Activated CD8-positive, alpha-beta memory T cell treated with anti-CD3 and anti-CD28 coated beads, Interleukin-2, amount 50 U/mL, for 48 hours (primary cell): ENCODE measurements at places on chromosomes 6 and 20.
A peak's percentile ranks its signal among the peaks of the same experiment; 100 is the strongest.

GRCh38 chr6:48136856-48137255 is 25.9 kb upstream of the PTCHD4 start:
- no peak for DNase-seq

- DNase-seq: no peak
Observed at GRCh38 chr6:72365773-72366172, 256.1 kb upstream of the KCNQ5 start.

GRCh38 chr20:16514140-16514539 is 59.1 kb downstream of the KIF16B start:
- DNase-seq: no peak

DNA sequence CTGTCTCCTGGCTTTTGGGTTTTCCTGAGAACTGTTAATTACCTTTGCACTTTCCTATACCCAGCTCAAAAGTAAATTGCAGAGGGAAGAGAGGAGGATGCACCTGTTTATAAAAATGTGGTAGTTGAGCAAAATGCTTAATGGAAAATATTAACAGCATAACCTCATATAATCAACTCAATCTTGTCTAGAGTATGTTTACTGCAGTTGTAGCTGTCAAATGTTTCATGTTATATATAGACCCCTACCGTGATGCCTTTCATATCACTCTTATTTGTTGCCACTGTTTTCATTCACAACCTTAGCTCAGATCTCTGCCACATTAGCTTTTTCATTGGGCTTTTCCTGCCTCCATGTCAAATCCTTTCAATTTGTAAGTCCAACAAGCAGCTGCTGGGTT is 36.0 kb downstream of the ANKRD6 start:
- no peak for DNase-seq

GRCh38 chr6:5425267-5425666 is 164.0 kb downstream of the FARS2 start:
- no peak for DNase-seq

DNA sequence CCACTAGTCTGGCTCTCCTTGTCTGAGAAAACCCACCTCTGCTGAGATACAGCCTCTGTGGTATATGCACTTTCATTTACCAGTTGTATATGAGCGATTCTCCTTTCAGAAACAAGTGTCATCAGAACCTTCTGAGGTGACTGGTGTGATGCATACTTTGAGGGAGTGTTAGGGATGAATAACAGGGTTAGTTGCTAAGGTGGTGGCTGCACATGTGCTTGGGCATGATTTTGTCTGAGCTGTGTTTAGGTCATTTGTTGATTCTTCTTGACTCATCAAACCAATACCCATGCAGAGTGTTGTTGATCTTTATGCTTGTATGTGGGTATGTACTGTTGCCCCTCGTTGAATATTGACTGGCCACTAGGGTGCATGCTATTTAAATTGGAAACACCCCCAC is 25.7 kb downstream of the DTD1 start:
- DNase-seq: no peak

DNA sequence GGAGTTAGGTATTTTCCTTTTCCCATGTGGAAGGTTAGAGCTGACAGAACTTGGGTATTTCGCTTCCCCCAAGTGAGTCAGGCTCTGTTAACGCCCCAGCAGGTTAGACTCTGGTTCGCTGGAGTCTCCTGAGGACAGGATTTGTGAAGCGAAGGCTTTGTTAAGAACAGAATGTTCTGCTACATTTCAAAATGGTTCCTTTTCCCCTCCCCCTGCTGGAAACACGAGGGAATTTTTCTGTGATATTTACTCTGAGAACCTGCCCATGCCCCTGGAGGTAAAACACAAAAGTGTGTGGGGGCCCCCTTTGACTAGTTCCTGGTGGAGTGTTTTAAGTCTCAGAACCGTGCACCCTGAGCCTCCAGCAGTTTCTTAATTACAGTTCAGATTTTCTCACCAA is 731.4 kb upstream of the CITED2 start:
- no peak for DNase-seq

- DNase-seq: peak; percentile 90
Observed at GRCh38 chr6:32153564-32154513, at the start of gene PPT2. PPT2 (plus strand) TSS chr6:32154141; CDS start chr6:32154595, 454 bp downstream.

DNA sequence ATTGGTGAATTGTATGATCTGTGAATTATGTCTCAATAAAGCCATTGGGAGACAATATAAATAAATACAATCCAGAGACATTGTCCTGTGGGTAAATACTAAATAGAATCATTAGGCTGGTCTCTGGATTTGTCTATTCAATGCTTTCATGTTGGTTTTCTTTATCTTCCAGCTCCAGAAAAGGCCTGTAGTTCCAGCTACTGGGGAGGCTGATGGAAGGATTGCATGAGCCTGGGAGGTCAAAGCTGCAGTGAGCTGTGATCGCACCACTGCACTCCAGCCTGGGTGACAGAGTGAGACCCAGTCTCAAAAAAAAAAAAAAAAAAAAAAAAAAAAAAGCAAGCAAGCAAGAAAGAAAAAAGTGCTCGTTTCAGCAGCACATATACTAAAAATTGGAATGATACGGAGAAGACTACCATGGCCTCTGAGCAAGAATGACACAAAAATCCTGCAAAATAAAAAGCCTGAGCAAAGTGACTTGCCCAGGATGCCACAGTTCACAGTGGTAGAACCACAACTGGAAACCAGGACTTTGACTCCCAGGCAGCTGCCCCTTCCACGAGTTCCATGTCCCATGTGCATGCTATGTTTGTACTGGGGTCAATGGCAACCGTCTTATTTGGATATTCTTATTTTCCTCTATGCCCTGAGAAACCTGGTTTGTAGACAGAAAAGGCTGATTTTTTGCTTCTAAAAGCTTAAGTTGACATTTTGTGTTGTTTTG is 33.6 kb upstream of the GMPR start:
- no peak for DNase-seq

DNA sequence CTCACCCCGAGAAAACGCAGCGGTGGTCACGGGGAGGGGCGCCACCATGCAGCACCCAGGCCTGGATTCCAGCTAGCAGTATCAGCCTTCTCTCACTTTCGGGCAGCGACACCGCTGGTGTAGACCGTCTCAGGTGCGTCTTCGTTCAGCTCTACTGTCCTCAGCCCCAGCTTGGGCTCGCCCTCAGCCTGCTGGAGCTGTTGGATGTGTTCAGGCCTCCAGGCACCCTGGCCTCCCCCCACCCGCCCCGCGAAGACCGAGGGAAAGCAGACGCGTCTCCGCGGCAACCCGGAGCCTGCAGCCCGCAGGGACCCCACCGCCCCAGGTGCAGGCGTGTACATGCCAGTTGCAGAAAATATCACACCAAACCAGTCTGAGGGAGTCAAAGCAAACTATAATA is 60.8 kb upstream of the CARMIL1 start:
- DNase-seq: no peak

DNA sequence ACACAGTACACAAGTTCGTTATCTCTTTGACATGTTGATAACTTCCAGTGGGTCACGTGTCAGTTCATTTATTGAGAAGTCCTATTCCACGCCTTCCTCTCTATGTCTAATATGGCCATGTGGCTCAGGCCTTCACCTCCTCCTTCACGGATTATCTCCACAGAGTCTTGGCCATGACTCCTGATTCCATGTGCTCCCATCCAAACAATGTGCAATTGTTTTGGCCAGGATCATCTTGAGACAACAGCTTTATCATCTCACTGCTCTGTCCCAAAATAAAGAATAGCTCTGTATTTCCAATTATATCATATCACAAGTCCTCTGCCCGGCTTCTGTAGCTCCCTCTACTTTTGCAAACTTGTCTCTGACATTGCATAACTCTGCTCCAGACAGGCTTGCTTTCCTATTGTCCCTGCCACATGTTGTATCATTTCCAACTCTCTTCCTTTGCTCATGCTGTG is 11.1 kb upstream of the TXNDC5 start:
- no peak for DNase-seq

DNA sequence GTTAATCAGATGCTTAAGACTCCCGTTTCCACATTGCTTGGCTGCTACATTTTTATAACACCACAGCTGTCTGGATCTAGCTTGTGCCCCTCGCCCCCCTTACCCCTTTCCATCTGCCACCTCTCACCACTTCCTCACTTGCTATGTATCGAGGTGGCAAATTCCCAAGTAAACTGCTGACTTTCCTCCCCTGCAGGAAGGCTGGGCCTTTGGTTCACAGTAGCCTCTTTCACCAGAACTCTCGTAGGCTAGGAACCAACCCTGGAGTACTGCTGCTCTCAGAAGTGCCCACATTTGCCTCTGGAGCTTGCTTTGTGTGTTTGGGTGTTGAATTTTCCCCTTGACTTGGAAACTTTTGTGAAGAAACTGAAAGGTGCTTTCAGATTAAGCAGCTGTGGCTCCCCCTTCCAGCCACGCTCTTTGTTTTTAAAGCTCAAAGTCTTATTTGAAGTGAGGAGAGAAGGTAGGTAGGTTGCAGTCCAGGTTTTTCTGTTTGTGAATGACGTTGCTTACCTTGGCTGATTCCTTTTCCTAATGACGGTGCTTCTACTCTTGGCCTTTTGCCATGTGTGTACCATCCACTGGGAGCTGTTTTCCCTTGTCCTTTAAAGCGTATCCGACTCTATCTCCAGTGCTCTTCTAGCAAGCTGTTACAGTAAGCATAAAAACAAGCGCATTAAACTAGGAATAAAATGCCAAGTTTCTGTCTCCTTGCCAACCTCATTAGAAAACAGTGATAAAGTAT is 90.4 kb downstream of the CARMIL1 start:
- DNase-seq: no peak

DNA sequence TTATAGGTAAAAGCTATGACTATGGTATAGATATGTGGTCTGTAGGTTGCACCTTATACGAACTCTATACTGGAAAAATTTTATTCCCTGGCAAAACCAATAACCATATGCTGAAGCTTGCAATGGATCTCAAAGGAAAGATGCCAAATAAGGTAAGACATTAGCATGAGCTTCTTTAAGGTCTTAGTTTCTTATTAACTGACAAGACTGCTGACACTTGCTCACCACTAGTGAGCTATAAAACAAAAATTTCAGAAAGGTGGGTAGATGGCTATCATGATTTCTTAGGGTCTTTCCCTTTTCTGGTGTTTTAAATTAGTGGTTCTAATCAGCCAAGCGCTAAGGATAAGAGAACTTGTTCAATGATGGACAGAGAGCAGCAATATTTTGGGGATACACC is 21.9 kb downstream of the FAM217A start:
- no peak for DNase-seq

DNA sequence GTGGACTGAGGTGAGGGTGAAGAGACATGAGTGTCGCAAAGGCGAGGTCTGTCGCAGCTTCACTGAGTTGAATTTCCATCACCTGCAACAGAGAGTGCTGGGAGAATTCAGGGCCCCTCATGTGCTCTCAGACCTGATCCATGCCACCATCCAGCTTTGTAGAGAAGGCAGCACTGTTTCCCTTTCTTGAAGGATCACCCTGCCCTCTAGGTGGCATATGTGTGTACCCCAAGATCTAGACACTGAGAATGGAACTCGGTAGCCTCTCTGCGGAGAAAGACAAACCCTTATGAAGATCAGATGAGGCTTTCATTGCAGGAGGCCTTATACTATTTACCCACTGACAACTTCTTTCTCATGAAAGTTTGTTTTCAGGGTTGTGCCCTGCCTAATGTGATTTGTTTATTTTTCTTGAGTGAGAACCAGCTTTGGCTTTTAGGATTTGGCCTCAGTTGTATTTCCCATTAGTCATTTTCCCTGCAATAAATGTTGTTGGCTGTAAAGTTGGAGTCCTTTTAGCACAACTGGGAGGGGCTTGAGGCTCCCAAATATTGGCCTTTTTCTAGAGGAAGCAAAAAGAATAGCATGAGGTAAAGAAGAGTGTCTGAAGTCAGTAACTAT is 811.3 kb downstream of the DHX35 start:
- DNase-seq: no peak

DNA sequence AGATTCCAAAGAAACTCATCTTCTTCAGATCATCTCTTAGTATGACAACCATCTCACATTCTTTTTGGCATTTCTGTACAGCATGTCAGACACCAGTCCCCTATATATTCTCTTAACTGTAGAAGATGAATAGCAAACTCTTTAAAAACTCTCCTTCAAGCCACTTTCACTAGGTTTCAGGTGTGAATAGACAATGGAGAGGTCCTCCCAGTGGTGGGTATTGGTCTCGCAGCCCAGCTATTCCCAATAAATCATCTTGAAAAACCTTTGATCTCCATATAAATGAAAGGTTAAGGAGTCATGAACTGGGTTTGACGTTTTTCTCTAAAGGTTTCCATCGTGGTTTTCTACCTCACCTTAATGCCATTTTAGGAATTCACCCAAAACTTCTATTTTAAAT is 180.0 kb downstream of the GJA1 start:
- DNase-seq: no peak

GRCh38 chr6:167700199-167700598 is 126.5 kb upstream of the AFDN start:
- no peak for DNase-seq

- DNase-seq: no peak
Observed at GRCh38 chr20:13863244-13863643, 78.4 kb downstream of the NDUFAF5 start.

GRCh38 chr6:14266266-14266665 is 148.7 kb downstream of the CD83 start:
- no peak for DNase-seq

DNA sequence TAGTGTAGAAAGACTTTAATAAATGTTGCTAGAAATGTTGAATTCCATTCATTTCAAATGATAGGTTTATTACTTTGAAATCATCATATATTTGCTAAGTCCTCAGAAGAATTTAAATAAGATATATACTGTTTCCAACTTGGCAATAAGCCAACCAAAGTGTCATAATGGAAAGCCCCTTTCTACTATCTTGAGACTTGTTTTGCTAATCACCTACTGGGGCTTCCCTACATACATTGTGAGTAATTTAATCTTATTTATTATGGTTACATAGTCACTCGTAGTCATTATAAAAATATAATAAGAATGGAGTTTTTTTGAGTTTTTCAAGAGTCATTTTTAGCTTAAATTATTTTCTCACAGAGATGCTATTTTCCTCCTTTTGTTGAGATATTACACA is 20.7 kb downstream of the COL19A1 start:
- no peak for DNase-seq

- no peak for DNase-seq
Observed at GRCh38 chr6:113586413-113587077, 270.6 kb upstream of the MARCKS start.

DNA sequence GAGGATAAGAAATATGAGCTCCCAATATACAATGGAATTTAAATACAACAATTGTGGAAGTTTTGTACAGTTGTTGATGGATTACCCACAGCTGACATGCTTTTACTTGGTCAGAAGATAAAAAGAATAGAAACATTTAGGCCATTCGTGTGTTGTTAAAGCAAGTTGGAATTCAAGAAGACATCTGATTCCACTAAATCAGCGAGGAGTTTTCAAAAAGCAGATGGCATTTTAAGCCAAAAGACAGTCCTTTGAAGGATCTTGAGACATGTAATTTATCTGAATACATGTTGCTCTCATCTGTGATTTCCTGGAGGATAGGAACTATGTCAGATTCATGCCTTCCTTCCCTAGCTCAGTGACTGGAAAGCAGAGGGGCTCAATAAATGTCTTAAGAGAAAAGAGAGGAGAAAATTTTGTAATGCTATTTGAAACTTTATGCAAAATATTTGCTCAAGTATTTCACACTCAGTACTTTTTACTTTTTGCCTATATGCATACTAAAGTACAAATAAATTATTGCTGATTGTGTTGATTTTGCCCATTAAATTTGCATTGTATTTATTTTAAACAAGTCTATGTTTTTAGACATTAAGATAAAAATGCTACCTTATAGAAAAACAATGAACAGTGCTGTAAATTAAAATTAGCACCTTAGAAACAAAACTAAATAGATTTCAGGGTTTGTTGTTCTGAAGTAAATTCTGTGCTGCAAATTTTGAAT is 733.8 kb upstream of the FLRT3 start:
- no peak for DNase-seq
